Activated naive CD4-positive, alpha-beta T cell treated with anti-CD3 and anti-CD28 coated beads, Interleukin-2, amount 50 U/mL, for 72 hours (primary cell): ENCODE measurements at places on chromosomes 7 and 10.

DNA sequence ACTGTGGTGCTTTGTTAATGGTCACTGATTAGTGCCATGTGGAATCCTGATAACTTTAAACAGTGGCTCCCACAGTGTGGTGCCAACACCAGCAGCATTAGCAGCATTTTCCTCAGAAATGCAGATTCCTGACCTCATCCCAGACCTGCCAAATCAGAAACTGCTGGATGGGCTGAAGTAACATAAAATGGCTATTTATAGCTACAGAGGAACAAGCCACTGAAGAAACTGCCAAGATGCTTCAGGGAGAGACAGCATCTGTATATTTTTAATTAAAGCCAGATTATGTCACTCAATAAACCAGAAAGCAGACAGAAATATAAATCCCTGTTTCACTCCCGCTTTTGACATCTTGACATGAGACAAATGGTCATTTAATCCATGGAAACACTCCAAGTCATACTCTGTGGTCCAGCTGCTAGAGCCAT, 178.5 kb downstream of the AMPH start:
- no peak for DNase-seq

DNA sequence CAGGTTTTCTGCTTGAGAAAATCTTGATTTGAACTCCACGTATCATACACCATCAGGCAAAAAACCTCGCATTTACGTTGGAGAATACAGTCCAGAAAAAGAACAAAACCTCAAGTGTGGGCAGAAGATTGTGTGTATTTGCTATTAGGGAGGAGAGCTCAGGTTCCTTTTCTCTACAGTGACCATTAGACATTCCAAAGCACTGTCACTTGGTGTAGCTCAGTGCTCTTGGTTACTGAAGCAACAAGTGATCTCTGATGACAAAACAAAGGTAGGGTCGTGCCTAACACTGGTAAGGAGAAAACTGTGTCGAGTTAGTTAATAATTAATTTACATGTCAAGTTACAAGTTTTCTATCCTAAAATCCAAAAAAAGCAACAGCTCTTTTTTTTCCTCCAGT, 72.6 kb downstream of the C1GALT1 start:
- no peak for DNase-seq

GRCh38 chr10:122459561-122460273, 1.6 kb upstream of the HTRA1 start:
- DNase-seq, result no peak

DNA sequence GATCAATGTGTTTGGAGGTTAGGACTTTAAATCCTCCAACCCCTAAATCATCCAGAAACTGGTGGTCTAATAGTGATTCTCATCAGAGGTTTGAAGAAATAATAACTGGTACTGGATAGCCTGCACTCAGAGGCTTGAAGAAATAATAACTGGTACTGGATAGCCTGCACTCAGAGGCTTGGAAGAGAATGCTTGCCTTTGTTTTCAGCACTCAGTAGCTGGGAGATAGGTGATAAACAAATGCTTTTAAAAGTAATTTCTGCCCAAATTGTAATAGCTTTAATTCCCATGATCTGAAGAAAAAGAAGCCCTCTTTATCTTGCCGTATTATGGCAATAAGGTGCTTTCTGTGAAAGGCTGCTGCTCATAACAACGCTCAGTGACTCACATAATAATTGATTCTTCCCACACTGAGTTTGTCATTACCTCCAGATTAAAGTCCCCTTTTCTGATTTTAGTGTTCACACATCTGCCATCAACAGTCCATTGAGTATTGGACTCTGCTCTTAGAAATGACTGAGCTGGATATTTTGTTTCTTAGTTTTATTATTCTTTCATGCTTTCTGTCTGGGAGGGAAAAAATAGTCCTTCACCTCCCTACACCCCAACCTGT, 112.3 kb upstream of the PHYHIPL start:
- no peak for DNase-seq

- no peak for DNase-seq
Measured at GRCh38 chr7:37286454-37286832, 162.2 kb downstream of the ELMO1 start.
